Left lung (tissue), 14 donors: ENCODE measurements at places on chromosomes 11 and 22.

DNA sequence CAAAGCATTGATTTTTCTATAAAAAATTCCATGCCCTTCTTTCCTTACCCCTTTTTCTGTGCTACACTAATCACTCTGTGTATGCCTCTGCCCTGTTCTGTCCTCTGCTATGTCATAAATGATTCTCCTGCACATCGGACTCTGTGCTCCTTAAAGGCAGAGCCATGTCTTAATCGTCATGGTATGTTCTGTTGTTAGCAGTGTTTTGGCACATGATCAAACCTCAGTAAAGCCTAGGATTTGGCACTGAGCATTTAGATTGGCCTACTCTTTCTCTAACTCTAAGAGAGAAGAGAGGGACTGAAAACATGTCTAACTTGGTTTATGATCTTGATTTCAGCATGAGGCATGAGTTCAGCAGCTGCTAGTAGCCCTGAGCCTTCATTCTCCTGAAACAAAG lies 266.9 kb downstream of the AASDHPPT start:
- DNase-seq = no peak

- no peak for DNase-seq
These were observed 419.4 kb downstream of the BRD1 start for GRCh38 chr22:49408102-49408836.

DNA sequence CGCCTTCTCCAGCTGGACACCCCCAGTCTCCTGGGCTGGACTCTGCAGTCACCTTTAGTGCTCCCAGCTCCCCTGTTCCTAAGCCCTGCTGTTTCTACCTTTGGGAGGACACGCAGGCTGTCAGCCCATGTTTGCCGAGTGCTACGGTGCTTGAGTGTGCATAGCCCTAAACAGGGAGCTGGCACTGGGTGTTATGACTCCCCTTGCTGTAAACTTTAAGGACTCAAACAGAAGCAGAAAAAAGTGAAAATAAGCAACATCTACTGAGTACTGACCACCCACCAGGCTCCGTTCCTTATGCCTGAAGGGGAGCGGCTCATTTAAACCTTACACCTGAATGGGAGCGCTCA lies 7.3 kb upstream of the APOBEC3B start:
- no peak for DNase-seq

- DNase-seq = no peak
These were observed 6.9 kb downstream of the FTH1 start for GRCh38 chr11:61960532-61960931.

DNA sequence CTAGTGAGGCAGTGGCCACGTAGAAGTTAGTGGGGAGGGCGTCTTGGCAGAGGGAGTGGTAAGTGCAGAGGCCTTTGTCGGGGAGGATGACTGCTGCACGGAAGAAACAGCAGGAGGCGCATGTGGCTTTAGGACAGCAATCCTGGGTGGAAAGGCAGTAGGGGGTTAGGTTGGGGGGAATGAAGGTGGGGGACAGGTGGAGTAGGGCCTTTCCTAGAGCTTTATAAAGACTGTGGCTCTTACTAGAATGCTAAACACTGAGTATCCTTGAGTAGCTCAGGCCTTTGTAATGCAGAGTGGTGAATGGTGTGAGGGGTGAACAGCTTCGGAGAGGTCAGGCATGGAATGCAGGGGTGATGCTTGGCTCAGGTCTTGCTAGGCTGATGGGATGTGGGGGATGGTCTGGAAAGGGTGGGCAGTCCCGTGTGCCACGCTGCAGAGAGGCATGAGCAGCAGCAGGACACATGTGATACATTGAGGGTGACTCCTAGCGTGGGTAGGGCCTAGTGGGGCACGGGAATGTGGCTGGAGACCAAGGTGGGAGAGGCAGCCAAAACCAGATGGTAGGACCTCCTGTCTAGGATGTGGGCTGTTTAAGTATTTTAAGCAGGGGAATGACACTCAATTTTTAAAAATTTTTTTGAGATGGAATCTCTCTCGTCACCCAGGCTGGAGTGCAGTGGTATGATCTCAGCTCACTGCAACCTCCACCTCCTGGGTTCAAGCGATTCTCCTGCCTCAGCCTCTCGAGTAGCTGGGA lies 19.2 kb downstream of the AP2A2 start:
- no peak for DNase-seq

GRCh38 chr11:34143048-34143447 lies 37.6 kb downstream of the NAT10 start:
- no peak for DNase-seq

DNA sequence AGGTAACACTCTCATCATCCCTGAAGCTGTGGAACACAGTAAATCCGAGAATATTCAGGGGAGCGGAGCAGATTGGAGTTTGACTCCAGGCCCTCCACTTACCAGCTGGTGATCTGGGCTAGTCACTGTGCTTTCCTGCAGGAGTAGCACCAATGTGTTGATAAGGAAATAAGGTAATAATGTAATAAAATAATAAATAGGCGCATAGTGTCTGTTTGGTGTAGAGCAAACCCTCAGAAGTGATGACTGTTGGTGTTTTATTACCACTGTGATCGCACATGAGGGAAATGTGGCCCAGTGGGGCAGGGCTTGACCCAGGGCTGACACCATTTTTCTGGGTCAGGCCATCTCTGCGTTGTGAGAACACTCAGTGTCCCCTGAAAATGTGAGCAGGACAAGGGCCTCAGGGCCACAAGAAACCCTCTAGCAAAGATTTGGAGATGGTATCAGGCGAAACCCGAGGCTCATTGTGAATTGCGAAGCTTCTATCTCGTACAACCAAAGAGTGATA lies 563.9 kb upstream of the B3GAT1 start:
- DNase-seq = no peak

- no peak for DNase-seq
These were observed 87.5 kb downstream of the TP53I11 start for GRCh38 chr11:44863231-44863630.

GRCh38 chr11:94801866-94802460 lies 33.8 kb downstream of the AMOTL1 start:
- DNase-seq = no peak

DNA sequence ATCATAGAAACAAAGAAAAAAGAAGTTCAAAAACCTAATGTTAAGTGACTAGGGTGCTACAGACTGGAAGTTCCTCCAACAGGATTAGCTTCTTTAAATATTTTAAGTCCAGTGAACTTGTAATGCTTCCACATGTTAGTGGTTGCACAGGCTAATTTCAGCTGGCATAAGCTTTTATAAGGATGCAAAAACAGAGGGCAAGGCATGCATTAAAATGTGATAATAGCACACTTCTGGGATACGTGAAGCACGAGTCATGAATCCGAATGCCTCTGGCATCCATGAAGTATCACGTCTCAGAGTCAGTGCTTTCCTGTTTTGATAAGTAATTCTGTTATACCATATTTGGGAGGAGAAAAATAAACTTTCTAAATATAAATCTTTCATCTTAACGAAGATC lies 106.8 kb downstream of the DCDC1 start:
- no peak for DNase-seq

DNA sequence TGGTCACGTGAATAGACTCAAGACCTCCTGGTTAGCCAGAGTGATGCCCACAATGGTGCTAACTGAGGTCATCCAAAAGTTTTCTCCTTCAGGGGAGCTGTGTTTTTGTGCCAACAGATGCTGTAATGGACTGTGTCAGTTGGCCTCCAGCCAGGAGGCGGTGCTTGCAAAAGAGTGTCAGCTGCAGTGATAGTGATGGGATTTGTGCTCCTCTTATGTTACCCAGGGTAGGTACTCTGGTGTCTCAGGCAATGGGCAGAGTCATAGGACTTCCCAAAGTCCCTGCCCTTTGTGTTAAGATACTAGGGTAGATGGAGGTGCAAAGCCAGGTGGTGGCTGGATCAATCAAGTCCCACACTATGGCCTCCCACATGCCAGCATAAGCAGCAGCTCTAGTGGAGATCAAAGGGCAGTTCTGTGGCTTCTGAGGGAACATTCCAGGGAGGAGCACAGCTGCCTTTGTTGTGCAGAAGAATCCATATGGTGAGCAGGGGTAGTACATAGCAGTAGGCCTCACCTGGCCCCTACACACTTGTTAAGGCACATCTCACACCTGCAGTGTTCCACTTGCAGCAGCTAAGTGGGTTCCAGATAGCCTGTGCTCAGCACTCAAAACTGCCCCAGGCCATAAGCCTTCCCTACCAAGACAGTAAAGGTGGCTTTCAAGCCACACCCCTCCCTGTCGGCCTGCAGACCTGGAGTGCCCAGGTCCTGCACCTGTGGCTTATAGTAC lies 9.4 kb upstream of the FANCF start:
- DNase-seq = no peak

DNA sequence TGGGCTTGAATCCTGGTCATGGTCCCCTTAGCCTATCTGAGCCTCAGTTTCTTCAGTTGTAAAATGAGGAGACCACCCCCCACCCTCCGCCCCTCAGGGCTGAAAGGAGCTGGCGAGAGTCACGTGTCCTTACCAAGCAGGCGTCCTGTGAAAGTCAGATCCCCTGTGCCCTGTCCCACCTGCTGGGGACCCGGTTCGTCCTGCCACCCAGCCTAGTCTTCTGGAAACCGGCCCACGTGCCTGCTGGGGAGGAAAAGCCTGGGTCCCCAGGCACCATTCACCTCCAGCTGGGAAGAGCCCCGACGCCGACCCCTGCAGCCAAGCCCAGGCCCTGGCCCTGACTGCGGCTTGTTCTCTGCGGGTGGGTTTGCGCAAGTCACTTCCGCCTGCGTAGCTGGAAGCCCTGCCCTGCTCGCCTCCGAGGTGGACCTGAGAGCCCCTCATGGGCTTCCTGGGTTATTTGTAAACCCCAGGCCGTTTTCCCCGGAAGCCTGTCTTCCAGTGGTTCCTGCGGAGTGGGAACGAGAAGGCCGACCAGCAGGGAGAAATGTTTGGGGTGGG lies 679 bp upstream of the SSH3 start:
- DNase-seq = peak; percentile 91

GRCh38 chr22:26447584-26448329 lies 18.7 kb downstream of the ASPHD2 start:
- no peak for DNase-seq

GRCh38 chr22:43228330-43228729 lies 41.4 kb upstream of the TTLL12 start:
- DNase-seq = no peak

GRCh38 chr11:134471716-134472455 lies 59.8 kb upstream of the B3GAT1 start:
- DNase-seq = no peak

- peak; percentile 63 for DNase-seq
These were observed 9.7 kb downstream of the SRSF8 start for GRCh38 chr11:95076416-95076815.

- no peak for DNase-seq
These were observed 339.1 kb downstream of the GUCY1A2 start for GRCh38 chr11:106679181-106679580.

GRCh38 chr22:38953577-38954413 lies 3.6 kb upstream of the APOBEC3A start:
- peak; percentile 61 for DNase-seq

- DNase-seq = no peak
These were observed at the start of gene PNPLA2 for GRCh38 chr11:818396-819128. Gene PNPLA2, plus strand, starts transcription at chr11:818914. Its CDS starts 805 bp downstream, at chr11:819719.

DNA sequence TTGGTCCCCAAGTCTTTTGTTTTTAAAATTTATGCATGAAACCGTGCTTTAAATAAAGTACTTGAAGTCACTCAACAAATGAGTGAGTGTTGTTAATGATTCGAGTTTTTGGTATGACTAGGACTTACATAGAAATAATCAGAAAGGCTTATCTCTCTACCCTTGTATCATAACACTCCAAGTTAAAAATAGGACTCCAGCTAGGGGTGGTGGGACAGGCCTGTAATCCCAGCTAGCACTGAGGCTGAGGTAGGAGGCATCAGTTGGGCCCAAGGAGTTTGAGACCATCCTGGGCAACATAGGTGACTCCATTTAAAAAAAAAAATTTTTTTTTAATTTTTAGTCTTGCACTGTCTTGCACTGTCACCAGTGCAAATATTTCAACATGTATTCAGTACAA lies 55.6 kb downstream of the BCL2L13 start:
- no peak for DNase-seq

DNA sequence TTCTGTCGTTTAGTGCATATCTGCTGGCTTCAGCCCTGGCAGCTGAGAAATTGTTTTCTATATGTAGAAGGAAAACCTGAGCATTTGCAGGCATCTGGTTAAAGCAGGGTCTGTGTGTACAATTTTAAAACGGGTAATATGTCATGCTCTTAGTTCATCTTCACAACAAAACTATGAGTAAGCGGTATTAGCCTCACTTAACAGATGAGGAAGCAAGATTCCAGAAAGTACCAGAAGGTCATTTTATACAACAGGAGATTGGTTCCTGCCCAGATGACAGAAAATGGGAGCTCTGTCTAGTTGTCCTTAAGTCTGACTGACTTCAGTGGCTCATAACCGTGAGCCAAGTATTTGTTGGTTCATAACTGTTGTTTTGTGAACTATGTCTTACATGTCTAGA lies 1.1 kb downstream of the TIMM10B start:
- no peak for DNase-seq

- DNase-seq = peak; percentile 26
These were observed 64.8 kb downstream of the CADM1 start for GRCh38 chr11:115439385-115439784.

- no peak for DNase-seq
These were observed 19.0 kb upstream of the OR52K2 start for GRCh38 chr11:4430051-4430450.

DNA sequence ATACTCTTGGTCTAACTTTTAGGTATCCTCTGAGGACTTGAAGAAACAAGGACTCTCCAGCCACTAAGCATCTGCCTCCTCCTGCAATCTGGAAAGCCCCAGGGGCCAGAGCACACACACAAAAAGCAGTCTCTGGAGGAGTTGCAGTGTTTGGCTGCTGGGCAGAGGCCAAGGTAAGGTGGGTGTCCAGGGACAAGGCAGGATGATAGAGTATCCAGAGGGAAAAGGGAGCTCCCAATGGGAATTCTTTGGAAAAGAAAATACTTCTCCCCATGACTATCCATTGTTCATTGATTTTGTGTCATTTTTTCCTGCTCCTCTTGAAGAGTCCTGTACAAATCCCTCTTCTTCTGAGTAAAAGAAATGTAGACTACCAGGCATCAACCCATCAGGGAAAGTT lies at the start of gene OR52I2:
OR52I2 (plus strand) TSS at position 301 of the 400 bp plus-strand sequence.
- DNase-seq = no peak

DNA sequence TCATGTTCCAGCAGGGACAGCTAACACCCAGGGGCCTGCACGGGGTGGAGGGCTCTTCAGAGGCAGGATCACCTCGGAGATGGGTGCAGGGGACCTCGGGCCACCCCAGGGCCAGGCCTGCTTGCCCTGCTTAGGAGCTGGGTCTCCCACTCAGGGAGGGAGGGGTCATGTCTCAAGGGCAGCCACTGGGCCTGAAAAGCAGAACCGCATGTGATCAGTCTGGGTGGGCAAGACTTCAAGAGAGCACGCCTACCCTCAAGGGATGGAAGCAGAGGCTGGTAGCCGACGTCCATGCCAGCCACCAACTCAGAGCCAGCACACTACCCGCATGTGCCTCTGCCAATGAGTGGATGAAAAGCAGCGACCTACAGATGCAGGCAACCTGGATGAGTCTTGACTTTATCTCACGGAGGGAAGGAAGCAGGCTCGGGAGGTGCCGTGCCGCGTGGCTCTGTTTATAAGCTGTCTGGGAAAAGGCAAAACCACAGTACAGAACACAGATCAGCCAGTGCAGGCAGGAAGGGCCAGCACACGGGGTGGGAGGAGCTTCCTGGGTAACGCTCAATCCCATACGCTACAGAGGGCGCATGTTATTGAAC lies 16.0 kb downstream of the TBX1 start:
- DNase-seq = peak; percentile 57
